ENCODE measurements at places on chromosomes 7 and 10. TPM values are rescaled to one million over a fixed set of nuclear protein-coding genes. Genes with fewer than 3 reads are reported as not detected.

DNA sequence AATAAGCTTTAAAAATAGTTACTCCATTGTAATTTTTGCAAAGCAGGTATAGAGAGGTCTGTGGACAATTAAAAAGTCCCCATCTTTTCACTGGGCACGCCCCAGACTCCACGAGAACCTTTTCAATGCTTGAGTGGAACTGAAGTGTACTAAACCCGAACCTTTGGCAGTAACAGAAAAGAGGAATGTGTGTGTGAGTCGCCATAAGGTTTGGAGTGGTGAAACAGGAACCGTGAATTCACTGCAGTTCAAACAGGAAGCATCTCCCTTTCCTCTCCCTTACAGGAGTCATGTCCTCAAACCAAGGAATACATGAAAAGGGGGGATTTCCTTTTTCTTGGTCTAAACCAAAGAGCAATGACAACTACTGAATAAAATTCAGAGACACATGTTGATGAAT is 23.2 kb downstream of the NDUFB2 start:
- no peak for DNase-seq
- no peaks in the 10 kb centered on the region for H3K4me1 ChIP-seq
- peaks cover 6% of the 10 kb centered on the region for H3K36me3 ChIP-seq
- H3K27me3 ChIP-seq = no peaks in the 10 kb centered on the region

- no peak for DNase-seq
- no peak overlapping the region for H3K4me3 ChIP-seq
- peaks cover 37% of the 10 kb centered on the region for H3K27me3 ChIP-seq
- H3K36me3 ChIP-seq = no peaks in the 10 kb centered on the region
Measured at GRCh38 chr10:104706886-104707285, 65.8 kb downstream of the SORCS3 start.

DNA sequence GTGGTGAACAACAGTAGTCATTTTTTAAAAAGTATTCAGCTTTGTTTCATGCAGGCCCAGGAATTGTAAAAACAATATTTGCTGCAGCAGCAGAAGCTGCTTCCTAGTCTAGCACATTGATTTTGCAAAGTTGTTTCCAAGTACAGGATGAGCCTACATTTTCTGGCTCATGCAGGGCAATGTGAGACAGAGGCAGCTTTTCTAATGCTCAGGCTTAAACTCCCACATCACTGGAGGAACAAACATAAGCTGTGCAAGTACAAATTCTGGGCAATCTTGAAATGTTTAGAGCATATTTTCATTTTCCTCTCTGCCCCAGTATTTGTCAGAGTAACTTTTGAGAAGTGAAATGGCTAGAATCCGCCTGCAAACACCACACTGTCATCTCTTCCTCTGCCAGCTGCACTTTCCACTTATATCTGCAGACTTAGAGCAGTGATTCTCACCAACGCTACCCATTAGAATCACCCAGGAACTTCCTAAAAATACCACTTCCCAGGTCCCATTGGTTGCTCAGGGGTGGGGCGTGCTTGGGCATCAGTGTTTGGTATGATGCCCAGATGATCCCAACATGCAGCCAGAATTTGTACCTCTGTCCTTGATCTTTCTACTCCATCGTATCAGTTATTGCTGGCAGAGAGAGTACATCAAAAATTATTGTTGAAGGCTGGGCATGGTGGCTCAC is 304.1 kb upstream of the LRGUK start:
- peaks cover 6% of the 10 kb centered on the region for H3K36me3 ChIP-seq
- no peaks in the 10 kb centered on the region for H3K27me3 ChIP-seq
- no peak for DNase-seq
- no peak overlapping the region for H3K27ac ChIP-seq

DNA sequence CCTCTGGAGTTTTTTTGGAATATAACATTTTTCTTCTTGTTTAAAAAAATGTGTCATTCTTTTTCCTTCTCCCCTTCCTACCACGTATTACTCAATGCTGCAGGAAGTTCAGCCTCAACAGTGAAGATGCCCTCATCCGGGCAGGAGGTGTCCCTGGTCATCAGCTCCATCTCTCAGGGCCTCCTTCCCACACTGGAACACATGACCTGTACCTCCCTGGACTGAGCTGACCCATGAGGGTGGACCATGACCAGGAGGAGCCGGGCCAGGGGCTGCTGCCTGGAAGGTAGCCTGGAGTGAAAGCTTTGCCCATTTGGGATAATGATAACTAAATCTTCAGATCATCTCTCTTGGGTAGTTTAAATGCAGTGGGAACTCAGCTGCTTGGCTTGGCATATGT is 316.5 kb upstream of the ZMIZ1 start:
- H3K4me1 ChIP-seq = peaks cover 42% of the 10 kb centered on the region
- H3K36me3 ChIP-seq = no peaks in the 10 kb centered on the region
- no peak overlapping the region for H3K27ac ChIP-seq
- no peaks in the 10 kb centered on the region for H3K27me3 ChIP-seq

GRCh38 chr10:116722736-116723427 is 19.5 kb downstream of the HSPA12A start:
- H3K4me1 ChIP-seq = peaks cover 27% of the 10 kb centered on the region
- no peak overlapping the region for H3K4me3 ChIP-seq
- no peak for DNase-seq
- no peaks in the 10 kb centered on the region for H3K36me3 ChIP-seq
- H3K27ac ChIP-seq = no peak overlapping the region

GRCh38 chr7:152430854-152431253 is 4.9 kb downstream of the KMT2C start:
- peaks cover 36% of the 10 kb centered on the region for H3K4me1 ChIP-seq
- DNase-seq = no peak
- no peaks in the 10 kb centered on the region for H3K36me3 ChIP-seq
- no peak overlapping the region for H3K4me3 ChIP-seq
- H3K27me3 ChIP-seq = no peaks in the 10 kb centered on the region

C7orf57 gene
- not detected for total RNA-seq

DNA sequence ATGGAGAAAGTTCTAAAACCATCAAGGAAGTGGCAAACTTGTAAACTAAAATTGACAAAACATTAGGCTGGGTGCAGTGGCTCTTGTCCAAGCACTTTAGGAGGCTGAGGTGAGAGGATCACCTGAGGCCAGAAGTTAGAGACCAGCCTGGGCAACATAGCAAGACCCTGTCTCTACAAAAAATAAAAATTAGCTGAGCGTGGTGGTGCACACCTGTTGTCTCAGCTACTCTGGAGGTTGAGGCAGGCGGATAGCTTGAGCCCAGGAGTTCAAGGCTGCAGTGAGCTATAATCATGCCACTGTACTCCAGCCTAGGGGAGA is 29.4 kb upstream of the HNRNPH3 start:
- no peak overlapping the region for H3K27ac ChIP-seq
- H3K27me3 ChIP-seq = no peaks in the 10 kb centered on the region
- no peak overlapping the region for H3K4me3 ChIP-seq
- peaks cover 8% of the 10 kb centered on the region for H3K4me1 ChIP-seq

NAT16 gene
- total RNA-seq = not detected

GRCh38 chr7:37570145-37570544 is 113.4 kb upstream of the GPR141 start:
- H3K4me1 ChIP-seq = no peaks in the 10 kb centered on the region
- H3K27ac ChIP-seq = no peak overlapping the region
- H3K27me3 ChIP-seq = peaks cover 6% of the 10 kb centered on the region
- H3K4me3 ChIP-seq = no peak overlapping the region

ODAD2 gene
- 0.25 TPM for total RNA-seq

SLC29A4 gene
- 33.9 TPM for total RNA-seq

CARD11 gene
- total RNA-seq = 9.8 TPM

GRCh38 chr7:3668743-3669142 is 367.7 kb downstream of the SDK1 start:
- DNase-seq = no peak
- H3K36me3 ChIP-seq = no peaks in the 10 kb centered on the region
- no peak overlapping the region for H3K27ac ChIP-seq
- H3K27me3 ChIP-seq = no peaks in the 10 kb centered on the region

MSANTD7 gene
- 17.1 TPM for total RNA-seq

NPC1L1 gene
- total RNA-seq = 0.20 TPM

- H3K36me3 ChIP-seq = no peaks in the 10 kb centered on the region
- H3K4me3 ChIP-seq = no peak overlapping the region
- H3K27ac ChIP-seq = no peak overlapping the region
- no peak for DNase-seq
- H3K4me1 ChIP-seq = peaks cover 12% of the 10 kb centered on the region
Measured at GRCh38 chr7:17986851-17987250, 40.8 kb downstream of the PRPS1L1 start.

GRCh38 chr7:1502845-1503244 is 1.3 kb downstream of the INTS1 start:
- peak overlapping the region; percentile 78 for H3K27ac ChIP-seq
- peak overlapping the region; percentile 87 for H3K4me3 ChIP-seq
- H3K27me3 ChIP-seq = no peaks in the 10 kb centered on the region
- no peak for DNase-seq
- peaks cover 25% of the 10 kb centered on the region for H3K4me1 ChIP-seq
